ENCODE measurements at places on chromosomes 11 and 22. TPM values are rescaled to one million over a fixed set of nuclear protein-coding genes. Genes with fewer than 3 reads are reported as not detected.

DNA sequence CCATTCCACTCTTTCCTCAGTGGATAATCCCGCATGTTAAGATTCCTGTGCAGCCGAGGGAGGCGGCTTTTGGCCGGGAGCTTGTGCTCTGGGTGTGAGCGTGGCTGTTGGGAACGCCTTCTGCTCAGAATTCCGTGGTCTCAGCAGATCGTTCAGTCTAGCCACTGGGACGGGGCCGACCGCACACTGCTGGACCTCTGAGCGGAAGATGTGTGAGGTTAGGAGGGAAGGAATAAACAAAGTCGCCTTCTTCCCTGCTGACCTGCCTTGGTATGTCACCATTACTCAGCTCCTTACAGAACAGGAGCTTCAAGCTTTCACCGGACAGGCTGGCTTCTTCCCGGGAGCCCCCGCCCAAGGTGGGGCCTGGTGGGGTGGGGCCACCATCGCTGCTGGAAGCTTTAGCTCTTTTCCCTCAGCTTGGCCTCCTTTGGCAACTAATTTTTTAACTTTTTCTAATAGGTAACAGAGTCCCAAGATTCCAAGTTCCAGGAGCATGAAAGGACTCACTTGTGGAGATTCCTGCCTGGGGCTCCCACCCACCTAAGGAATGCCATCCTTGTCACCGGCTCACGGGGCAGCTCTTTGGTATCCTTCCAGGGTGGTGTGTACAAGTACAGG lies 22.5 kb upstream of the SEPTIN5 start:
- H3K27ac ChIP-seq: no peak overlapping the region
- no peaks in the 10 kb centered on the region for H3K36me3 ChIP-seq
- H3K4me3 ChIP-seq: no peak overlapping the region
- H3K27me3 ChIP-seq: no peaks in the 10 kb centered on the region

- no peak overlapping the region for H3K27ac ChIP-seq
- H3K36me3 ChIP-seq: no peaks in the 10 kb centered on the region
- no peak overlapping the region for H3K4me3 ChIP-seq
- DNase-seq: no peak
- no peaks in the 10 kb centered on the region for H3K4me1 ChIP-seq
- no peaks in the 10 kb centered on the region for H3K27me3 ChIP-seq
Measured at GRCh38 chr11:113895367-113896155, 9.0 kb upstream of the HTR3B start.

DNA sequence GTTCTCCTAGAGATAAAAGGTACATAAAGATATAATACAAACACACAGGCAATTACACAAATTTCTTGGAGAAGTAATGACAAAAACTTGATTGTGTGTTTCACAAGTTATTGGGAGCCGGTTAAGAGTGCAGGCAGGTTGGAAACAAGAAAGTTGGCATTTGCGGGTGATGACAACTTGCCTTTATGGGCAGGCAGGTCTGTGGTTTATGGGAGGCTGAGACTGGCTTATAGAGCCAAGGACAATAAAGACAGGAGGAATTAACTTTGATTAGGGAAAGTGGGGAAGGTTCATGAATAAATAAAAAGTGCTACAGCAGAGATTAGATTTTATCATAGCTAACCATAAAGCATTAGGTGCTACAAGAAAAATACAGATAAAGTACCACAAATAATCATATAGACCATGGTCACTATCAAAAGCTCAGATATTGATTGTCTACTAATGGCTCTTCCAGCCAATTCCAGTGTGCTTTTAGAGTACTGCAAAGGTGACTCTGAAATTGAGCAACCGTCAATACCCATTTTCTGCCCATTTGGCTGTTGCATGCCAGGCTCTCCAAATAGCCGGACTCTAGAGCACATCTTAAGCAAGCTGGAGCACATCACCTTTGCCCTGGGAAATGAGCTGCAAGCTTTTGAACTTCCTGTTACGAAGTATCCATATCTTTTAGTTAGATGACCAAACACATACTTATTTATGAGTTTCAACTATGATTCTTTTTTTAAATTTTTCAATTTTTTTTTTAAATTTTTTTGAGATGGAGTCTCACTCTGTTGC lies 33.9 kb upstream of the GAB2 start:
- peak; percentile 71 for DNase-seq
- H3K36me3 ChIP-seq: no peaks in the 10 kb centered on the region
- H3K4me3 ChIP-seq: no peak overlapping the region
- H3K27me3 ChIP-seq: no peaks in the 10 kb centered on the region
- no peaks in the 10 kb centered on the region for H3K4me1 ChIP-seq

GRCh38 chr11:11349870-11350337 lies 3.1 kb downstream of the CSNK2A3 start:
- H3K36me3 ChIP-seq: no peaks in the 10 kb centered on the region
- H3K4me3 ChIP-seq: no peak overlapping the region
- H3K27me3 ChIP-seq: no peaks in the 10 kb centered on the region
- no peak overlapping the region for H3K27ac ChIP-seq
- H3K4me1 ChIP-seq: no peaks in the 10 kb centered on the region

GRCh38 chr11:119338318-119338890 lies 2.3 kb downstream of the C1QTNF5 start:
- no peak overlapping the region for H3K4me3 ChIP-seq
- DNase-seq: peak; percentile 68
- H3K27me3 ChIP-seq: no peaks in the 10 kb centered on the region

The MS4A6A gene
- 98.5 TPM for total RNA-seq

- H3K36me3 ChIP-seq: no peaks in the 10 kb centered on the region
- H3K27me3 ChIP-seq: no peaks in the 10 kb centered on the region
- H3K4me3 ChIP-seq: no peak overlapping the region
Measured at GRCh38 chr22:48240148-48240934, 1477.9 kb downstream of the TBC1D22A start.

The NXPE4 gene
- total RNA-seq: not detected

GRCh38 chr11:131064373-131064991 lies 148.2 kb upstream of the SNX19 start:
- H3K4me1 ChIP-seq: no peaks in the 10 kb centered on the region
- H3K27me3 ChIP-seq: no peaks in the 10 kb centered on the region
- H3K4me3 ChIP-seq: no peak overlapping the region
- no peak for DNase-seq
- H3K27ac ChIP-seq: no peak overlapping the region

DNA sequence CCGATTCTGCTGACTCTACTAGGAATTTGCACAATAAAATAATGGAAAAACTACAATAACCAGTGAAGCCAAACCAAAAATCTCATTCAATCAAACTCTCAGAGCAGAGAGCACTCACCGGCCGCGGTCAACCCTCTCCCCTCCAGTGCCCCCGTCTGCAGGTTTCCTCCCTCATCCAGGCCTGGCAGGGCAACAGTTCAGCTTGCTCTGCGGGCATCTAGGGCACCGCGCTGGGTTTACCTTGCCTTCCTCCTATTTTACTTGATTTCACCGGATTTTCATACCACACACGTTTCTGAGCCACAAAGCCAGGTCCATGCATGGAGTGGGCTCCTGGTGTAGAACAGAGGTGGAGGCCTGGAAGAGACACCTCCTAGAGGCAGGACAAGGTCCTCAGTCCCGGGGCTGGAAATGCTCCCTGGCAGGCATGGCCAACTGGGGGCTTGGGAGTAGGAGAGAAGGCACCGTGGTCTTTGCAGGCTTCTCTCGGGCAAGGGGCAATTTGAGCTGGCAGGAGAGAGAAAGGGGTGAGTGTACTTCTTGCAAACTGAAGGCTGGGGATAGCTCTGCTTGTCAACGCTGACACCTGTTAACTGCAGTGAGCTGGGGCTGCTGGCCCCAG lies 938.4 kb downstream of the BRD1 start:
- H3K36me3 ChIP-seq: no peaks in the 10 kb centered on the region
- no peak overlapping the region for H3K27ac ChIP-seq
- DNase-seq: no peak
- no peaks in the 10 kb centered on the region for H3K27me3 ChIP-seq
- no peaks in the 10 kb centered on the region for H3K4me1 ChIP-seq

DNA sequence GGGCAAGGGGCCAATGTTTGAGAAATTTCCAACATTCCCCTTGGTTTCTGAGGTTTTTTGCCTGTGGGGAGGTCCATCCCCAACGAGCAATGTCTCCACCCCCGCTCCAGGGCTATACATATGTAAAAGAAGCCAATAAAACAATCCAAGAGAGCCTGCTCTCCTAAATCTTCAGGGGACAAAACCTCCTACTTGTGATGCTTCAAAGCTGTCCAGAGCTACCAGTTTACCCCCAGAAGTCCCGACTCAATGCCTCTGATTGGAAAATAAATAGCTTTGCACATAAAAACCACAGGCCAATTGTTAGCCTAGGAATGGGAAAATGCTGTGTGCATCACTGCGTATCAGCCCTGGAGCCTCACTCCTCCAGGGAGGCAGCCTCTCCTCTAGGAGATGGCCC lies 66.0 kb upstream of the PAX6 start:
- no peak overlapping the region for H3K4me3 ChIP-seq
- H3K4me1 ChIP-seq: no peaks in the 10 kb centered on the region

The CATSPER1 gene
- total RNA-seq: not detected

DNA sequence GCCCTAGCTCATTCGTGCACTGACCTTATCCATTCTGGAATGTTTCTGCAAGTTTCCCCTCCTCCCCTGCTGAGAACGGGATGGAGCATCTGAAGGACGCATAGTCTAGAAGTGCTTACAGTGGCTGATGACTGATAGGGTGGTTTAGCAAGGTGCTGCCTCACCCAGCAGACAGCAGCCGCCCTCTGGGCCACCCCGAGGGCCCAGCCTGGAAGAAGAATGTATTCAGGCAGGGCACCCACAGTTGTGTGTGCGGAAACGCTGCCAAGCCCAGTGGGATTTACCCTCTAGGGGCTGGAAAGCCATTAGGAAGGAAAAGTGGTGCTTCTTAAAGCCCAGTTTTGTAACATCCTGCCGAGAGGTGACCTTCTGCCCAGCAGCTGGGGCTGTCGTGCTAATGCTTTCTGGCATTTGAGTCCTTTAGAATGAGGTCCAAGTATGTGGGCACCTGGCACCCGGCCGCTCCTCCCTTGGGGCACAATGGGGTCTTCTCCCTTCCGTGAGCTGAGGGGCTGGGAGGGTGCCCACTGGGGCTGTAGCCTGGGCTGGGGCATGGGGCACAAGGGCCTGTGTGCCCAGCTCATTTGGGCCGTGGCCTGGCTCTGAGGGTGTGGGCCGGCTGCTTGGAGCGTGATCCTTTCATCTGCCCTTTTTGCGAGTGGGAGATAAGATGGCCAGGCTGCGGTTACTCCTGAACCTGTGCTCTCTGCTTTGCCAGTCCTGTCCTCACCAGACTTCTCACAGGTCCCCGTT lies 14.4 kb downstream of the FBLN1 start:
- no peak overlapping the region for H3K27ac ChIP-seq
- H3K36me3 ChIP-seq: no peaks in the 10 kb centered on the region
- no peak for DNase-seq
- no peaks in the 10 kb centered on the region for H3K27me3 ChIP-seq
- no peaks in the 10 kb centered on the region for H3K4me1 ChIP-seq
- no peak overlapping the region for H3K4me3 ChIP-seq

DNA sequence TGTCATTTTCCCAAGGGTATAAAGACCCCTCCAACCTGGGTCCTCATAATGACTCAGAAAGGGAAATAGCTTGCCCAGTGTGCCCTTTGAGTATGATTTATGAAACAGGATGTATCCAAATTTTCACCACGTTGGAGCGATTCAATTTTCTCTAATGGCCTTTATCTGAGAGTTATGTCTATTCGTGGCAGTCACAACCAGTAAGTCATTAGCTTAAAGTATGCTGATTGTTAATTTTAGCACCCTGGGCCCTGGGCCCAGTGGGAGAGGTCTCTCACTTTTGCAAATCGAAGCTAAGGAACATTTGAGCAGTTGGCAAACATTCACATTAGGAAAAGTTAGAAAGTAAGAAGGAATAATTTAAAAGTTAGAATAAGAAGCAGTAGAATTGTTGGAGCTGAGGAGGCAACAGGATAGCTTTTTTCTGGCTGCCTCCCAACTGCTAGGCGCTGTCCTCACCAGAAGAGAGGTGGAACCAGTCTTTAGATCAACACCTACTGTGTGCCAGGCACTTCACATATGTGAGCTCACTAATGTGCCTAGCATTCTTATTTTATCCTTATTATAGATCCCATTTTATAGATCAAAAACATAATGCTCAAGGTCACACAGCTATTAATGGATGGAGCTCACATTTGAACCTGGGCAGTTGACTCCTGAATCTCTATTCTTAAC lies 24.5 kb downstream of the INSC start:
- no peaks in the 10 kb centered on the region for H3K27me3 ChIP-seq
- no peak overlapping the region for H3K27ac ChIP-seq
- no peaks in the 10 kb centered on the region for H3K36me3 ChIP-seq
- DNase-seq: no peak
- no peaks in the 10 kb centered on the region for H3K4me1 ChIP-seq

- no peaks in the 10 kb centered on the region for H3K4me1 ChIP-seq
- no peaks in the 10 kb centered on the region for H3K36me3 ChIP-seq
- H3K27ac ChIP-seq: no peak overlapping the region
- H3K27me3 ChIP-seq: no peaks in the 10 kb centered on the region
Measured at GRCh38 chr22:47033648-47034000, 271.2 kb downstream of the TBC1D22A start.

DNA sequence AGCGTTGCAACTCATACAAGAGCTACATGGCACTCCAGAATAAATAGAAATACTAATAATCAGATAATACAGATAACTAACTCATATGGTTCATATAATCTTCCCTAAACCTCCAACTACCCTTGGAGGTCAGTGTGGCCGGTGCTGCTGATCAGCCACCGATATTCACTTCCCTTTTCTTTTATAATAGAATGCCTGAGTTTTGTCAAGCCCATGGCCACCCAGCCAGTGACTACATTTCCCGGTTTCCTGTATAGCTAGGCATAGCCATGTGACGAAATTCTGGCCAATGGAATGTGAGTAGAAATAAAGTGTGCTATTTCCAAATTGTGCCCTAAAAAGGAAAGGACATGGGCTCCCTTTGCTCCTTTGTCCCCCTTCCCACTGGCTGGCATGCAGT lies 5.9 kb upstream of the CAT start:
- DNase-seq: no peak
- H3K27ac ChIP-seq: no peak overlapping the region
- peaks cover 18% of the 10 kb centered on the region for H3K4me1 ChIP-seq
- H3K36me3 ChIP-seq: no peaks in the 10 kb centered on the region

- no peak for DNase-seq
- H3K4me1 ChIP-seq: no peaks in the 10 kb centered on the region
- no peak overlapping the region for H3K4me3 ChIP-seq
- no peak overlapping the region for H3K27ac ChIP-seq
- no peaks in the 10 kb centered on the region for H3K27me3 ChIP-seq
Measured at GRCh38 chr11:62962391-62962790, 22.4 kb downstream of the SLC22A6 start.

GRCh38 chr11:121478226-121478894 lies 25.6 kb upstream of the SORL1-AS1 start:
- DNase-seq: no peak
- H3K27ac ChIP-seq: no peak overlapping the region
- no peaks in the 10 kb centered on the region for H3K36me3 ChIP-seq
- H3K27me3 ChIP-seq: no peaks in the 10 kb centered on the region
- no peak overlapping the region for H3K4me3 ChIP-seq
- H3K4me1 ChIP-seq: no peaks in the 10 kb centered on the region

The OR52H1 gene
- total RNA-seq: not detected

DNA sequence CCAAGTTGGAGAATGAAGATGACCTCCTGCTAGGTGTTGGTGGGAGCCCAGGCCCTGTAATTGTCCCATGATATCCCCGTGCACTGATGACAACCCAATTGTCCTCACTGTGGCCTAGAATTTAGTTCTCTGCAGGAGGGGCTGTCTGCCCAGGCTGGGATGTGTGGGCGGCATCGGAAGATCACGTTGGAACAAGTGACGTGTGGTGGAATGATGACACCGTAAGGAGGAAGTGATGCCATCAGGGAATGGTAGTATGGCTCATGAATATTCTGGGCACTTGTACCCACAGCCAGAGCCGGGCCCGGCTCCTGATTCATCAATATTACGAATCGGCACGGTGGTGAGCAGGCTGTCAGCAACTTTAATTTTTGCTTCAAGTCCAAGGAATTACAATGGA lies 111.6 kb downstream of the MIAT start:
- H3K36me3 ChIP-seq: no peaks in the 10 kb centered on the region
- no peaks in the 10 kb centered on the region for H3K27me3 ChIP-seq
- no peaks in the 10 kb centered on the region for H3K4me1 ChIP-seq
- no peak for DNase-seq
- no peak overlapping the region for H3K27ac ChIP-seq
- H3K4me3 ChIP-seq: no peak overlapping the region

The USH1C gene
- total RNA-seq: 1.2 TPM

Data from right lobe of liver (tissue), 6 donors.